Fibroblast of the aortic adventitia (primary cell): ENCODE measurements at places on chromosomes 3 and 15. TPM values are rescaled to one million over a fixed set of nuclear protein-coding genes. Genes with fewer than 3 reads are reported as not detected.

DNA sequence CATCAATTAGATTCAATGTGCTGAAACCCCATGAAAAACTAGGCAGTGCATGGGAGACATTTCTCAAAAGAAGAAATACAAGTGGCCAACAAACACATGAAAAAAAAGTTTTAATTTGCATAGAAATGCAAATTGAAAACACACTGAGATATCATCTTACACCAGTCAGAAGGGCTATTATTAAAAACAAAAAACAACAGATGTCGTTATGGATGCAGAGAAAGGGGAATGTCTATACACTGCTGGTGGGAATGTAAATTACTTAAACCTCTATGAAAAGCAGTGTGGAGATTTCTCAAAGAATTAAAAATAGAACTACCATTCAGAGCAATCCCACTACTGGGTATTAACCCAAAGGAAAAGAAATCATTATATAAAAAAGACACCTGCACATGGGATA is 98.7 kb downstream of the CCNL1 start:
- DNase-seq: no peak

DNA sequence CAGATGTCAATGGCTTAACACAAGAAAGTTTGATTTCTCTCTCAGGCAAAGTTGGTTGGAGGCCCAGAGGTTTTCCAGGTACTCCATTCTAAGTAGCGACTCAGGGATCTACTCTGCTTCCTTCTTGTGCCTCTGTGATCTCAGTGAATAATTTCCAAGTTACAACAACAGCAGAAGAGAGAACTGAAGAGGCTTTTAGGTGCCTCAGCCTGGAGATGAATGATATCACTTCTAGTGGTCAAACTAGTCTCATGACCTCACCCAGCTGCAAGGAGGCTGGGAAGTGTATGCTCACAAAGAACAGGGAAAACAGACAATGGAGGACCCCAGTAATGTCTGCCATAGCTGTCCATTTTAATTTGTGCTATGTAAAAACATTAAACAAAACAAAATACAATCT is 4.6 kb upstream of the PRICKLE2 start:
- DNase-seq: no peak

DNA sequence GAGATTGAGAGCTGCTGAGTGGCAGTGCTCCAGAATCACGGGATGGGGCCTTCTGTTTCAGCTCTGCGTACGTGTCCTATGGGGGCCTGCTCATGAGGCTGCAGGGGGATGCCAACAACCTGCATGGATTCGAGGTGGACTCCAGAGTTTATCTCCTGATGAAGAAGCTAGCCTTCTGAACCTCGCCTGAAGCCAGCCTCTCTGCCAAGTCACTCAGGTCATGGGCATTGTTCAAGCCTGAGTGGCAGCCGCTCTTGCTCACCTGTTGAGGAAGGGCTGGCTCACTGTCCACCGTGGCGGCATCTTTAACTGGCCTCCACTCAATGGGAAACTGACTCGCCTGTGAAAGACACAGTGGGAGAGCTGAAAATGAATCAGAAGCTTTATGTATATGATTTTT is 6.6 kb downstream of the POLR2H start:
- no peak for DNase-seq

GRCh38 chr15:76185716-76186115 is 125.6 kb downstream of the ETFA start:
- DNase-seq: peak; percentile 85

INKA1 gene
- 4.4 and 9.5 TPM in 2 replicates for total RNA-seq

DNA sequence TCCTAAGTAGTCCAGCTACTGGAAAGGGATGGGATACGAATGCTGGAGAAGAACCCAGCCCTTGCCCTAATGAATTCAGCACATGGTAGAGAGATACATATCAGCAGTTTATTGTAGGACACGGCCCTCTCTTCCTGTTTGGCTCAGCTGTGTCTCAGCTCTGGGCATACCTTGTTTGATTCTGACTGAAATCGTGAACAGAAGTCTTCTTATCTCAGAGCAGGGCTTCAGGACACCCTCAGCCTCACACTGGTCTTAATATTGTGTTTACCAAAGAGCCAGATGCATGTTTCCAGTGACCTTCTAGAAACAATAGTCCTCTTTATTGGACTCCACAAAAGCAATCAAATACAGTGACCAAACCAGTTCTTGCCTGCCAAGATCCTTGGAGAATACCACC is 54.7 kb downstream of the FAM174B start:
- no peak for DNase-seq

GRCh38 chr15:85097725-85098124 is 116.1 kb downstream of the PDE8A start:
- DNase-seq: peak; percentile 43

GRCh38 chr15:25019434-25019833 is 64.6 kb downstream of the SNRPN start:
- no peak for DNase-seq

- DNase-seq: no peak
Observed at GRCh38 chr3:57252404-57252803, 24.9 kb downstream of the APPL1 start.
